ENCODE measurements at places on chromosomes 12 and 14. TPM values are rescaled to one million over a fixed set of nuclear protein-coding genes. Genes with fewer than 3 reads are reported as not detected.

The TMEM253 gene
- 1.6 TPM for polyA plus RNA-seq

The NFE2 gene
- polyA plus RNA-seq: 3.7 TPM

The KCNMB4 gene
- polyA plus RNA-seq: 20.0 TPM

The TMEM132C gene
- 5.6 TPM for polyA plus RNA-seq

The LMNTD1 gene
- polyA plus RNA-seq: not detected

The TROAP gene
- 22.9 TPM for polyA plus RNA-seq

The FGF6 gene
- polyA plus RNA-seq: not detected

The PLA2G1B gene
- polyA plus RNA-seq: not detected

The ADSS1 gene
- 17.0 TPM for polyA plus RNA-seq
